ENCODE measurements at places on chromosomes 5 and 9.

DNA sequence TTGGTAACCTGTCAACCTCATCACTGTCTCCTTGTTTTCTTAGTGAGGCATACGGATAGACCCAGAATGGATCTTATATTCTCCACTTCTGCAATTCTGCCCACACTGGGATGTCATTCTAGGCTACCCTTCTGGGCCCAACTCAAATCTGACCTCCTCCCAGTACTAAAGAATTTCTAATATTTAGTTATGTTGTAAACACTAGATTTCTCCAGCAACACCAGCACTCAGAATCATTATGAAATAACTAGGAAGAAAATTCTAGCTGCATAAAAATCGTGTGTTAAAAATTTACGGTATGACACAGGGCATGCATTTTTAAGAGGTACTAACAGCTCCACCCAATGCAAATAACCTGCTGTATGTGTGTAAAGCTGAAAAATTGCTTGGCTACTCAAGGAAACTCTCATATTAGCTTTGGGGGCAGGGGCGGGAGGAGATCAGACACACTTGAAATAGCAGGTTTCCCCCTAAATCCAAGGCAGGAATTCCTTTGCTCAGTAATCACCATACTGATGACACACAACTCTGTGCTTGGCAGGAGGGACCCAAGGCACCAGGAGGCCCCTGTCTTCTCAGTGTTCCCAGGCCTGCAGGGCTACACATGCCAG is 27.3 kb downstream of the MACROH2A1 start:
- DNase-seq: no peak

- DNase-seq: no peak
Measured at GRCh38 chr5:50655810-50656205, 10.6 kb upstream of the PARP8 start.

DNA sequence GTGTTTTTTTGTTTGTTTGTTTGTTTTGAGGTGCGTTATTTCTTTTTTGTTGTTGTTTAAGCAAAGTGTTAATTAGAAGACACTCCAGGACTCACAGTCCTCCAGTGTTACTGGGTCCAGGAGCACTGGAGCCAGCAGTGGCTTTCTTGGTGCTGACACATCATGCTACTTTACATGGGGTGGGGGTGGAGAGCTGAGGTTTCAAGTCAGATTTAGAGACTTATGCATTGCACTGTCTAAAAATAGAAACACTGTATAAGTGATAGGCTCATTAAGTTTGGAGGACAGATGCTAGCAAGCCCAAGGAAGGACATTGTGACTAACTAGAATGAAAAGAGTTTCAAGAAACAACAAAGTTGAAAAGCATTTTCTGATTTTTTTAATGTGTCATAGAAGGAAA is 2209.2 kb downstream of the MAT2B start:
- DNase-seq: no peak

- DNase-seq: no peak
Measured at GRCh38 chr5:77785229-77785628, 9.1 kb upstream of the TBCA start.

GRCh38 chr9:30235564-30235963 is 2148.9 kb upstream of the ACO1 start:
- DNase-seq: no peak

- no peak for DNase-seq
Measured at GRCh38 chr5:17135050-17135449, 82.4 kb upstream of the BASP1 start.

DNA sequence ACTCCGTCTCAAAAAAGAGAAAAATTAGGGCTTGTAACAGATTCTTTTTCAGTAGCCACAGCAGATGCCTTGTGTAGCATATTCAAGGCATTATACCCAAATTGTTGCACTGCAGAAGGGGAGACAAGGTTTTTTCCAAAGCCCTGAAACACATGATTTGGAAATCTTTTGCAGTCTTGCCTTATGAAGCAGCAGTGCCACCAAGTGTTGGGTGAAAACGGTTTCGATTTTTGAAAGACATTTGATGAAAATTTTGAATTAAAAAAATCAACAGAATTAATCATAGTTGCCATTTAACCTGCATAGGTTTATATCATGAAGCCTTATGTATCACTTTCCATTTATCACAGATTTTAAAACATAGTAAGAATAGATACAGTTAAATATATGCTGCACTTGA is 479.5 kb downstream of the TAF11L14 start:
- no peak for DNase-seq
